Vagina (tissue), 2 donors: ENCODE measurements at places on chromosomes 6 and 20.

GRCh38 chr20:33125983-33126382 is 42.0 kb upstream of the BPIFA2 start:
- DNase-seq: no peak

- DNase-seq: no peak
These were observed 182.7 kb upstream of the PMEPA1 start for GRCh38 chr20:57892471-57892870.

DNA sequence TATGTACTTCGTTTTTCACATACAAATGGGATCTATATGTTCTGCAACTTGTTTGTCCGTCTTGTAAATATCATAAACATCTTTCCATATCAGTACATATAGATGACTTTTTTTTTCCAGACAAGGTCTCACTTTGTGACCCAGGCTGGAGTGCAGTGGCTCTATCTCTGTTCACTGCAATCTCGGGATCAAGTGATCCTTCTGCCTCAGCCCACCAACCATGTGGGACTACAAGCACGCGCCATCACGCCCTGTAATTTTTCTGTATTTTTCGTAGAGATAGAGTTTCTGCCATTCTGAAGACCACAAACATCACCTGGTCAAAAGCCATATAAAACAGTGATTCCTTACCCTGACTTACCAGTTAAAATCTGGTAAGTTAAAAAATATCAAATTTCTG is 37.7 kb upstream of the SYNCRIP start:
- no peak for DNase-seq

- DNase-seq: no peak
These were observed 28.6 kb upstream of the TGM2 start for GRCh38 chr20:38193586-38194105.

- DNase-seq: no peak
These were observed 172.3 kb upstream of the CST7 start for GRCh38 chr20:24776755-24777271.

DNA sequence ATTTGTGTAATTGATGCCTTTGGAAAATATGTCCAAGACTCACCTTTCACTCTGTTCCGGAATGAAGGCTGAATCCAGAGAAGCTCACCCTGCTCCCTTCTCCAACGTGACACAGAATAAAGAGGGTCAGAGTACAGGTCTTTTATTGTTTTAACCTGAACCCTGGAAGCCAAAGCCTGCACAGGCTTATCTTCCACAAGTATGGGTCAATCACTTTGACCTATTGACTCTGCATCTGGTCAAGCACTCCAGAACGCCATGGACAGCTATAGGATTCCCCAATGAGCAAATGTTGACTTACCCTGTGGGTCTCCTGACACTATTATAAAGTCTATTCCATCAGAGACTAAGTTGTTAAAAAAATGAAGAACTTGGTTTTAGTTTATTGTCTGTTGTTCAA is 158.4 kb upstream of the MYLIP start:
- DNase-seq: peak; percentile 4

DNA sequence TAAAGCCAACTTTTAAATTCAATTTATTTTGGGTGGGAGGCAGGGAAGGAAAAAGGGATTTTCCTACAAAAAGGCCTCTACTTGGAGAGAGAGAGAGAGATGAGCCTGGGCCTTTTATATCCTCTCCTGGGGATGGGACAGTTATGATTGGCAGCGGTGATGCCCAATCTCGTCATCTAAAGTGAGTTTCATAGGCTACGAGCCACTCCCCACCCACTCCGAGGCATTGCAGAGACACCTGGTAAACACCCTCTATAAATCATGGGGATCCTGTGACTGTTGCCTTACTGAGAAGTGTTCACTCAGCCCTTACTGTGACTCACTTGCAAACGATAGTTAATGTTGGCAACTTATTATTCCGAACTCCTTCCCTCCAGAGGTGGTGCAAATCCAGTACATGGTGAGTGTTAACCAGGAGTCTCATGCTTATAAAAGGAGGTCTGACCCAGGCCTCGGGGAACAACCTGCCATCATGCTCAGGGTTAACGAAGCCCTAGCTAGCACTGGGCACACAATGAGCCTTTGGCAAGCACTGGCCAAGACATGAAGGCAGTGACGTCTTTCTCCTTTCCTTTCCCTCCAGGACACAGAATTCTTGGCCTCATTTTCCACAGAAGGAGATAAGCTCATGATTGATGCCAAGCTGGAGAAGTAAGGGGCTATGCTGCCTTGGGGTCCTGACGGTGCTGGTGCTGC is 20.5 kb downstream of the BPIFB4 start:
- DNase-seq: no peak

DNA sequence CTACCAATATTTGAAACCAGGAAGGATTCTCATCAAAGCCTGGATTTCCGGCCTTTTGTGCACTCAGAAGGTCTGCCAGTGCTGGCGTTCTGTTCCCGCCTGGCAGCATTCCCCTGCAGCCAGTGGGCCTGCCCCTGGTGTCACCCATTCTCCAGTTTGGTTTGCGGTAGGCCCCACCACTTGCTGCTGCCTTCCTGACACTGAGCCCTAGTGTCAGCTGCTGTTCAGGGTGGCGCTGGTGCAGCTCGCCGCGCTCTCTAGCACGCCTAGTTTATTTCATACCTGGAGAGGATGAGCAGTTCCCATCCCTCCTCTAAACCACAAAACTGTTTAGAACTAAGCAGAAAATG is 9.5 kb downstream of the NPEPL1 start:
- no peak for DNase-seq

- DNase-seq: no peak
These were observed 78.2 kb downstream of the LAMA4 start for GRCh38 chr6:112176175-112176574.

DNA sequence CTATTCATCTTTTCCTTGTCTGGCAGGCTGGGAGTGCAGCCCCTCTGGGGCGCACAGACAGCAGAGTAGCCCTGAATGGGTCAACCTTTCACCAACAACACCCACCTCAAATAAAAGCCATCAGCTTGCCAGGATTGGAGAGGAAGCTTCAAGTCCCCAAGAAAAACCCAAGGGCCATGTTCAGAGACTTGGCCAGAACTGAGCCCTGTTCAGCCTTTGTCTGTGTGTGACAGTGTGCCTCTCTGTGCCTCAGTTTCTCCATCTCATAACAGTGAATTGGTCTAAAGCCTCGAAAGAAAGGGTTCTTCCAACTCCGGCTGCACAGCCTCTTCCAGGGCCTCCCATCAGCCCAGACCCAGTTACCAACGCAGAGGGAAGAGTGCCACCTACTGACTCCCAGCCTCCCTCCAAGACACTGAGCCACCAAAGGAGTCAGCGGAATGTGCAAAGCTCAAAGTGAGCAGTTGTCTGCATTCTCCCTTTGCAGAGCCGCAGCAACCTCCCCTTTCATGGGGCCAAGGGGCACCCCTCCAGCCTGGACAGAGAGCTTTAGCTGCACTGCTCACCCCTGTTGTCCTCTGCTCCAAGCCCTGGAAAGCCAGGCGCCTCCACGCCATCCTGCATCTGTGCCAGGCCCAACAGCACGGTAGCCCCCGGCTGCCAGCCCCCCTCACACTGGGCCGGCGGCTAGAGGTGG is 82.7 kb upstream of the TOP1 start:
- no peak for DNase-seq

DNA sequence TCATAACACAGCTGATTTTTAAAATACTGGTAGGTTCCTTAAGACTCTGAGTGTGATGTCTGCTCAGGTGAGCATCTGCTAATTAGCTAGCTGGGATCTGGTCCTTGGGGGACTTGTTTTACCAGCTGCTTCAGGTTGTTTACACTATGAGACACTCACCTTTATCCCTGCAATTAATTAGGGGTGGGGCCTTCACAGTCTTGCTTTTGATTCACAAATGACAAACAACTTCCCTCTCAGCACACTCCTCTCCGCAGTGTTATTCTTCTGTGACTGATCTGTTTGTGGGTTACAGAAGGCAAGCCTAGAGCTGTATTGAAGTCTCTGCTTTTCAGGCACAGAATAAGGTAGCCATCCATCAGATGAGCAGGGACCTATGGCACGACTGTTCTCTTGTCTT is 62.0 kb upstream of the CD83 start:
- no peak for DNase-seq

DNA sequence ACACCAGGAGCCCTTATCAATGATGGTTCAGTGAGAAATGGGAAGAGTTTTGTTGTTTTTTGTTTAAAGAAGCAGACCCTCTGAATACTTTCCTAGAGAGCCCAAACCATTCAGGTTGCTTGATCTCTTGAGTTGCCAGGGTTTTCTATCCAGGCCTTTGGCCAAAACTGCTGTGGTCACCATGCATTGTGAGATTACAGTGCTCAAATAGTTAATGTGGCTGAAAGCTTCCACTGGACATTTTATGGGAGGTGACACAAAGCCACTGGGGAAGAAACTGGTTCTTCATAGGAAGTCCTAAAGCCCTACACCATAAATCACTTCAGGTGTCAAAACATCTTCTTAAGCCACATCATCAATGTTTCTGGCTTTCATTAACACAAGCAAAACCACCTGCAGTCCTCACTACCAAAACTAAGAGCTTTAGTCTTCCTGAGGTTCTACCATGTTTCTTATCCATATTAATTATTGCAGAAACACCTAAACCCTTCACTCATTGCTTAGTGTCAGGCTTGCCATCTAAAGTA is 101.6 kb downstream of the IBTK start:
- no peak for DNase-seq

GRCh38 chr6:125013938-125014660 is 51.9 kb downstream of the RNF217 start:
- no peak for DNase-seq

- DNase-seq: no peak
These were observed 73.7 kb downstream of the SMLR1 start for GRCh38 chr6:130900913-130901312.

GRCh38 chr6:111993342-111993741 is 60.6 kb upstream of the CCN6 start:
- no peak for DNase-seq

DNA sequence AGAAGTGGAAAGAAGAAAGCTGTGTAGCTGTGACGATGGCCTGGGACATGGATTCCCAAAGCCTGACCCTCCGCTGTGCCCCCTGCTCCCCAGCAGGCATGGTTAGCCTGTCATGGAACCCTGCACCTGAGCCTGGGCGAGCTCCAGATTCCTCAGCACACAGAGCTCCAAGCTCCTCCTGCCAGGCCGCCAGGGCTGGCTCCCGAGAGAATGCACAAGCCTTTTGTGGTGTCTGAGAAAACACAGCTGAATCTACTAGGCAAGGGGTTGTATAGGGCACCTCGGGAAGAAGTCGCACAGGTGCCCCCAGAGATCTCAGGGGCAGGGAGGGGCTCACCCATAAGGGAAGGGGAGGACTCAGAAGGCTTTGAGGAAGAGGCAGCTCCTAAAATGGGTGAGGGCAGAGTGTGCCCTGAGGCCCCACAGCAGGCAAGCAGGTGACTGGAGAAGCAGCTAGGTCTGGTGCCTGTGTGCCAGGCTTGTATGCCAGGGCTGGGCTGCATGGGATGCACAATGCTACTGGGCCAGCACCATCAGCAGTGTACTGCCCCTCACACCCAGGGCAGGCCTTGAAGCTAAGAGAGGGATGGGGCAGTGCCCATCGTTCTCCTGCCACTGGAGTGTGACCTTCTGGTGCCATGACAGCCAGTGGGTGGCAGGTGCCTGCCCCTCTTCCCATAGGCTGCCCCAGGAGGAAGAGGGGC is 64.3 kb upstream of the CD93 start:
- no peak for DNase-seq

DNA sequence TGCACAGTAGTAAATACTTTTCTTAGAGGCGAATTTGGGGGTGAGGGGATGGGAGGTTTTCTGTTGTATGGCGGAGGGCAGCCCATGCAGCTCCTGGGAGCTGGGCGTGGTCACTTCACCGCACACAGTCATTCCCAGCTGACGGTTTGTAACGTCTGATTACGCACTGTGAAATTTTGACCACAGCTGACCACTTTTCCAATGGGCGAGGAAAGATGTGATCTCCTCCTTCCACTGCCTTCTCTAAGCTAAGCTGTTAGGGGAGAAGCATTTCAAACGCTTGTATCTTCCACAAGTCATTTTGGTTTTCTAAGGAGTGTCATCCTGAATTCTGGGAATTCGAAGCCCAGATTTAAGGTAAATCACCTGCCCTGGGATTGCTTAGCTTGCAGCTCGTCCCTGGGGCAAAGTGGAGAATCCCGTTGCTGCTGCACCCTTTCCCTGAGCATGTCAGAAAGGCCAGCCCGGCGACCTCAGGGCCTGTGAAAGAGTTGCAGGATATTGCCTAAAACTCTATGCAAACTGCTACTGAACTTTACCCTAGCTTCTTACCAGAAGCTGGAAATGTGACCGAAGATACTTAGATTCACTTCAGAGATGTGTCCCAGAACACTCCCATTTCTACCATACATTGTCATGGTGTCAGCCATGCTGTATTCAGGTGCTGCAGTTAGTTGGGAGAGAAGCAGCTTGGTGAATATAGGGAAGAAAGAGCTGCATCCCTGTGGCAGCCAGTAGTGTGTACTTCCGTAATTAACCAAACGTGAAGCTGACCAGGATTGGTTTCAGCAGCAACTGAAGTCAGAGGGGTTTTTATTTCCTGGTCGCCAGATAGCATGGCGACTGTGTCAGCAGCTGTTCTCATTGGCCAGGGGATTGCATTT is 58.9 kb downstream of the RREB1 start:
- no peak for DNase-seq

DNA sequence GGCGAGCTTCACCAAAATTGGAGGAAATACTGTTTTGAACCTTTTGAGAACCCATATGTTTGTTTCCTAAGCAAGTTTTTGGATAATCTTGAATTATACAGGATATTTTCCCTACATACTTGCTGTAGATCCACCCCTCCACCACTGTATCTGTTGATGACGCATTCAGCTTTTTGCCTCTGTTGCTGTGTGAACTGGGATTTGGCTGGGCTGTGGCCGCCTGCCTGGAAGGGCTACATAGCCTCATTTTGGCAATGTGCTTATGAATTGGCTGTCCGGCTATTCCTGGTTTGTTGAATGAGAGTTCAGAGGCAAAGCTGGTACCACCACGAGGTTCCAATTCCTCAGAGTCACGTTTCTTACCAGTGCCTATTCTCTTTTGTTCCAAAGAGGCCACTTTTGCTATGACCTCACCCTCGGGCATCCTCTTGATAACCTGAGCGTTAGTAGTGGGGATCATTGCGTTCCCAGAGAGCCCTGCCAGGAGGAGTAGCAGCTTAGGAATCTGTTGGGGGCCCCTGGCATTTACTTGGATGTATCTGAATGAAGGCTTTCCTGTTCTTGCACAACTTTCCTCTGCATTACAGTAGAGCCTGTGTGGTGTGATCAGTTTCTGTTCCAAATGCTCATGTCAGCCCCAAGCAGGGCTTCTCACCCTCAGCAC is 6.4 kb downstream of the FAM83D start:
- DNase-seq: no peak

GRCh38 chr6:88499436-88499835 is 333.3 kb upstream of the CNR1 start:
- no peak for DNase-seq

- no peak for DNase-seq
These were observed 24.0 kb upstream of the ARMH2 start for GRCh38 chr6:24822696-24823095.

DNA sequence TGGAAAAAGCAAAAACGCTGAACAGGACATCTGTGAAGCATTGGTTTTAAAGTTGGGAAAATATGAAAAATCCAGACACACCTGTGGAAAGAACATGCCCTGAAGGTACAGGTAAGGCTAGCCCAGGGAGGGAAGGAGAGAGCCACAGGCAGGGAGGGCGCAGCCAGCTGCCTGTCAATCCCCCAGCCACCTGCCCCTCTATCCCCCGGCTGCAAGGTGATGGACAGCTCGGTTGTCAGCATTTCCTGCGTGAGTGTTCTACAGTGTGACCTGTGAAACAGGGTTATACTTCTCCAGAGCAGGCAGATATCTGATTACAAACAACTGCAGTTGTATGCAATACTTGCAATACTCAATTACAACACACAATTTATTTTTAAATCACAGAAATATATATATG is 358.1 kb downstream of the SMOC2 start:
- no peak for DNase-seq

GRCh38 chr6:132400555-132400882 is 756 bp downstream of the MOXD1 start:
- DNase-seq: no peak
